Stimulated activated CD8-positive, alpha-beta memory T cell treated with anti-CD3 and anti-CD28 coated beads, Interleukin-7, amount 100 ng/mL, for 4 hours (primary cell): ENCODE measurements at places on chromosomes 16 and 17.

- DNase-seq: no peak
Observed at GRCh38 chr17:40344421-40345160, 19.9 kb downstream of the GJD3 start.

- no peak for DNase-seq
Observed at GRCh38 chr17:39225308-39225958, at the start of gene STAC2. Gene STAC2, minus strand, starts transcription at chr17:39225945. Its CDS starts 443 bp downstream, at chr17:39225502.

DNA sequence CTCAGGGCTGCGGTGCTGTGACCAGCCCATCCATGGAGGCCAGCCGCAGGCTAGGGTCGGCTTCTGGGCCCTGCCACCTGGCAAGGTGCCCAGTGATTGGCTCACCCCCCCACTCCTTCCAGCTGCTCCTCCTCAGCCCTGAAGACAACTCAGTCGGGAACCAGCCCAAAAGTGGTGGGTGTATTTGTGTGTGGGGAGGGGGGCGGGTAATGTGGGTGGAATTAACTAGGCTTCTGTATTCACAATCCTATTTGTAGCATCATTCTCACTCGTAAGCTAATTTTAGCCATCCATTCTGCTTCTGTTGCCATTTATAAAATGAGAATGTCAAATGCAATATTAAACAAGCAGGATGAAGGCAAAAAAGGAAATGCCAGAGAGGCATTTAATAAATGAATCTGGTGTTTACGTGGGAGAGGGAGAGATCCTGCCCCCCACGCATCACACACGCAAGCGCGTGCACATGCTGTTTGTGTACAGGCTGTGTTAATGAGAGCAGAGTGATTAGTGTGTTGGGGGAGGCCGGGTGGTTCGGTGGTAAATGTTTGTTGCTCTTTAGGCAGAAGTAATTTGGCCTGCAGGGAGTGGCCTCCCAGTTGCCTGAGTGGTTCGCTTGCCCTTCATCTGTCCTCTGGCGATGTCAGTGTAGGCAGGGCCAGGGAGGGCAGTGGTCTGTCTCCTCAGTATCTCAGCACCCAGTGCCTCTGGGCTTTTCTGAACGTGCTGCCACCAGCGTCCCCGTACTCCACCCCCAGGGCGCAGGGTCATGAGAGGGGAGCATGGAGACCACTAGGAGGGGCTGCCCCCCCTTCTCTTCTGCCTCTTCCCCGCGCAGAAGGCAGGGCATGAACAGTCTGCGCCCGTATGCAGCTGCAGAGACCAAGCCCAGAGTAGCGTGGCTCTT is 140.1 kb downstream of the CCDC182 start:
- no peak for DNase-seq

DNA sequence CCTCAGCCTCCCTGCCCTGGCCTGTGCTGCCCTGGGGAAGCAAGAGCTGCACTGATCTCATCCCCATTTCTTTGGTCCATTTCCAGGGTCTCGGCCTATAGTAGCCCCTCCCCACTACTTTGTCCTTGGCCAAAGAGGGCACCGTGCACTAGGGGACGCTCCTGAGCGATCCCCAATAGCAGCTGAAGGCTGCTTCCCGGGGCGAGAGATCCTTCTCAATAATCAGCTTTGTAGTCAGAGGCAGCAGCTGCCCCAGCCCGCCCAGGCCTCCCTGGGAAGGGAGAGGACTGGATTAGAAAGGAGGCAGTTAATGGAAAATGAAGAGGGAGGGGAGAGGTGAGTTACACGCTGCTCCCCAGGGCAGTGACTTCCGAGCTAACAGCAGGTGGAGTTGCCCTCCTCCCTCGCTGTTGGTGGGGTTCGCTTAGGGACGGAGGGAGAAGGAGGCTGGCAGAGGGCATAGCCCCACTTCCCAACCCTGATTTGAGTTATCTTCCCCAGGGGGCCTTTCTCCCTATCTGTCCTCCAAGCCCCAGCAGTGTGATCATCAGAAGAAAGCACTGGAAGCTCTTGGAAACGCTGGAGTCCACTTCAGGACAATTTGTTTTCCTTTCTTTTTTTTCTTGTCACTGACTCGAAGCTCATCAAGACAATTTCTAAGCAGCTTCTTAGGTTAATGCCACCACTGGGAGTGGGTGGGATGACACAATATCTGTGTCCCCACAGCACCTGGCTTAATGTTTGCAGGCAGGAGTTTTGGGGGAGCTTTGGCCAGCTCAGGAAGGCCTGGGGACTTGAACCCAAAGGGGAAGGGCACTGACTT is 2.6 kb downstream of the MXRA7 start:
- no peak for DNase-seq

- DNase-seq: no peak
Observed at GRCh38 chr16:31714903-31715504, 158.6 kb upstream of the ZNF267 start.

DNA sequence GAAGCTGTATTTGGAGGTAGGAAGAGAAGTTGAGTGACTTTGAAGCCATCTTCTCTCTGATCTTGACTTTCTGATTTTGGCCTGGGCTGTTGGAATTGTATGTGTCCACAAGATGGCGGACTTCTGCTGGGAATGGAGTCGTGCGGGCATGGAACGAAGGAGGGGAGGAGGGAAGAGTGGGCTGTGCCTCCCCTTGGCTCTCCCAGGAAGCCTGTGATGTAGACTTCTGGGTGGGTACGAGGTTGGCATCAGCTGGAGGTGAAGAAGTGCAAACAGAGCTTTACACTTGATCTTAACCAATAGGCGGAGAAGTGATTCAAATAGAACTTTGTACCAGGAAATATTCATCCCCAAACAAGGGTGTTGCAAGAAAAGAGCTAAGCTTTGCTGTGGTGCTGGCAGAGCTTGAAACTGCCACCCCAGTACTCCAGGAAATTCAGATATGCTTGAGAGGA is 7.4 kb upstream of the TMEM220 start:
- no peak for DNase-seq

GRCh38 chr17:79401704-79402674 is 208.9 kb downstream of the RBFOX3 start:
- no peak for DNase-seq

GRCh38 chr16:397135-397661 is at the start of gene NME4:
Gene NME4, plus strand, starts transcription at chr16:397199. Its CDS starts 24 bp downstream, at chr16:397223.
- DNase-seq: no peak

GRCh38 chr16:57802341-57803133 is at the start of gene KIFC3:
Gene KIFC3, minus strand, starts transcription at chr16:57802491. Its CDS starts 4,248 bp downstream, at chr16:57798243.
- DNase-seq: peak; percentile 78

- DNase-seq: no peak
Observed at GRCh38 chr17:77618173-77618572, 340.3 kb upstream of the TNRC6C start.

DNA sequence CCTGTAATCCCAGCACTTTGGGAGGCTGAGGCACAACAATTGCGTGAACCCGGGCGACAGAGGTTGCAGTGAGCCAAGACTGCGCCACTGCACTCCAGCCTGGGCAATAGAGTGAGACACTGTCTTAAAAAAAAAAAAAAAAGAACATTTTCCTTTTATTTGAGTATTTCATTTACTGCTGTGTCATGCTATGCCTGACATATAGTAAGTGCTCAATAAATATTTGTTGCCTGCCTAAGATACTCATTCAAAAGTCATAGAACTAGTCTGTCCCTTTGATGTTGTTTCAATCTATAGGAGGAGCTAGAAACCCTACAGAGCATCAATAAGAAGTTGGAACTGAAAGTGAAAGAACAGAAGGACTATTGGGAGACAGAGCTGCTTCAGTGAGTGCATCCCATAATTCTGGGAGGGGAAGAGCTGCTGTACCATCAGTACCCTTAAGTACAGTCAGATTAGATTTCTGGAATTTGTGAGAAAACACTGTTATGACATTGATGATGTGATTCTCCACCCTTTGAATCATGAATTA is 20.0 kb downstream of the CALCOCO2 start:
- DNase-seq: no peak

DNA sequence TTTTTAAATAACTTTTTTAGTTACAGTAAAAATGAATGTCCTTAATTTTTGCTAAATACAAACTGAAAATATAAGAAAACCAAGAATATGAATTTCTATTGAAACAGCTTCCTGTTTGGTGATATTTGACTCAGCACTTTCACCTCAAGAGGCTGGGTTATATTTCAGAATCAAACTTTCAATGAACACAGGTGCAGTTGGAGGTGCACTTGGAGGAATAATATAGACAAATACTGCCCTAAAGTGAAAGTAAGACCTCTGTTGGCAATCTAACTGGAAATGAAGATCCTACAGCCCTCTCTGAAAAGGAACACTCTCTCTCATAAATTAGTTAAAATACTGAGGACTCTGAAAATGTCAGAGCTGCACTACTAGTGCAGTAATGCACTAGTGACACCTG is 106.2 kb downstream of the BRIP1 start:
- DNase-seq: no peak

- peak; percentile 27 for DNase-seq
Observed at GRCh38 chr17:39617446-39618245, 9.1 kb upstream of the PPP1R1B start.

- no peak for DNase-seq
Observed at GRCh38 chr17:14621826-14622614, 321.1 kb downstream of the HS3ST3B1 start.

- peak; percentile 19 for DNase-seq
Observed at GRCh38 chr16:22318690-22319358, 21.6 kb downstream of the POLR3E start.

GRCh38 chr16:79929260-79929965 is 328.9 kb upstream of the MAF start:
- DNase-seq: no peak

DNA sequence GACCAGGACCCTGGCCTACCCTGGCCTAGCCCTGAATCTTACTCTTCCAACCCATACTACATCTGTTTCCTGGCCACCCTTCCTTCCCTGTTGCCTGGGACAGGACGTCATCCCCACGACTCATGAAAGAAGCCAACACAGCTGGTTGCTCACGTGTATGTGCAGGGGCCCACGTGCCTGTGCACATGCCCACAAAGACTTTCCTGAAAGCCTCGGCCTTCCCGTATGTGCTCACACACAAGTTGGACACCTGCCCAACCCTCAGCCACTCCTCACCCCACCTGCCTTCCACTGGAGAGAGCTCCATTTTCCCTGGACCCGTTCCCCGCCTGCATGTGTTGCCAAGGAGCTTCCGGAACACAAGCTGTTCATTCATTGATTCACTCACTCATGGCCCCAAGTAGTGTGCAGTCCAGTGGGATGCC is 7.0 kb downstream of the PLXDC1 start:
- DNase-seq: no peak

GRCh38 chr17:78166416-78166815 is 2.0 kb upstream of the SYNGR2 start:
- DNase-seq: no peak

DNA sequence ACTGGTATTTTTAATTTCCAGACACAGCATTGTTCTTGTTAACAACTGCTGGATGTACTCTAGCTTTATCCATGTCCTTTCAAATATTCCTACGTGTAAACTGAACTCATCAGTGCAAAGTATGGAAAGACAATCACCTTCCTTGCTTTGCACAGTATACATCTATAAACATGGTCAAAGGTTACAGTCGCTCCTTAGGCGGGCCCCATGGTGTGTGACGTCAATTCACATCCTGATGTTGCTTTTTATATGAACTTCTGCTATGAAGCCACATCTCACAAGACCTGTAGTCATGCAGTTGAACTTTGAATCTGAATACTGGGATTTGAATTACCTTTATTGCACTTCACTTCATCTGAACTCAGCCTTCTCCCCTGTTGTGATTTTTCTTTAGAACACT is 447.6 kb upstream of the PSMD7 start:
- no peak for DNase-seq

DNA sequence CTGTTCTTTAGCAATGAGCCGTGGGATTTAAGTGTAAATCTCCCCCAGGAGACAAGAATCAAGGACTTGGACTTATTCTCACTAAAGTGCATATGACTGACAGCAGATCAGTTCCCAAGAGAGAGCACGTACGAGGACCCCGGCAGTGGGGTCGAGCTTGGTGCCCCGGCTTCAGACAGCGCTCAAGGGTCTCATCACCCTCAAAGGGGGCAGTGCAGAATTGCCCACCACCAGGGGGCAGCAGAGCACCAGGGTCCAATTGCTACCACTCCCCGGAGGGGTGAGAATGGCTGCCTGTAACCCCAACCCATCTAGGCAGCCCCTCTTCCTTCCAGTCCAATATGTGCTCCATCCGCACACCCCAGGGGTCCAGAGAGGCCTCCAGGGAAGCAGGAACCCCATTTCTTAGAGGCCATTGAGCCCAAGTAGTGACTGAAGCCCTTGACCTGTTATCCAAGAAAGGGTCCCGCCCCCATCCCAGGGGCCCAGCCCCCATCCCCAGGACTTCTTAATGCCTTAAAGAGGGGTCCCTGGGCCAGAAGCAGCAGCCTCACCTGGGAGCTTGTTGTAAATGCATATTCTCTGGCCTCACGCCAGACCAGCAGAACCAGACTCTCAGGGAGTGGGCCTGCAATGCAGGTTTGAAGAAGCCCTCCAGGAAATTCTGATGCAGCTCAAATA is 86.1 kb downstream of the ZDHHC7 start:
- peak; percentile 35 for DNase-seq

DNA sequence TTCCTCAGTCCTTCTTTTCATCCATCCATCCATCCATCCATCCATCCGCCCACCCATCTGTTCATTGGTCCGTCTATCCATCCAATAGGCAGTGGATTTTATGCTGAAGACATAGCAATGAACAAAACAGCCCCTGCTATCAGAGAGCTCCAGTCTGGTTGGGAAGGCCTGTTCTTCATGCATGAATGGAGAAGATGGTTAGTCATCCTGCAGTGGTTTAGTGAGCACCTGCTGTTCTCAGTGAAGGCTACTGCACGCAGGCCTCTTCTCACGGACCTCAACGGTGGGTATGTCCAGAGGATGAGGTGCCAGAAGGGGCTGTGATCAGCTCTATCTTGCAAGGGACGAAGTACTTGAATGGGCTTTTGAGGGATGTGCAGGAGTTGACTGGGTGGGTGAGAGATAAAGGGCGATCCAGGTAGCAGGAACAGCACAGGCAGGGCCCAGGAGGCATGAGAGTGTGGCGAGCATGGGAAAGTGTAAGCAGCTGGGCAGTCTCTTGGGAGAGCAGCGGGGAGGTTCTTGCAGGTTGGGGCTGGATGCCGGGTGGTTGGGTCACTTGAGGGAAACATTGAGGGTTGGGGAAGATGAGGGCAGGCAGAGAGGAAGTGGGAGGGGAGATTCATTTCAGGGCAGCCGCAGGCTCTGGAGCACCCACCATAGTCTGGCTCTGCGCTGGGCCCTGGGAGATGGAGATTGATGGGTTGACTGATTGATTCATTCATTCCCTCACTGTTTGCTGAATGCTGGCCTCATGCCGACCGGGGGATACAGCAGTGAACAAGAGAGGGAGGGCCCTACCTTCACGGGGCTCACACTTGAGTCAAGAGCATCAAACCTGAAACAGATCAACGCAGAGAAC is 115.0 kb upstream of the CIBAR2 start:
- no peak for DNase-seq

DNA sequence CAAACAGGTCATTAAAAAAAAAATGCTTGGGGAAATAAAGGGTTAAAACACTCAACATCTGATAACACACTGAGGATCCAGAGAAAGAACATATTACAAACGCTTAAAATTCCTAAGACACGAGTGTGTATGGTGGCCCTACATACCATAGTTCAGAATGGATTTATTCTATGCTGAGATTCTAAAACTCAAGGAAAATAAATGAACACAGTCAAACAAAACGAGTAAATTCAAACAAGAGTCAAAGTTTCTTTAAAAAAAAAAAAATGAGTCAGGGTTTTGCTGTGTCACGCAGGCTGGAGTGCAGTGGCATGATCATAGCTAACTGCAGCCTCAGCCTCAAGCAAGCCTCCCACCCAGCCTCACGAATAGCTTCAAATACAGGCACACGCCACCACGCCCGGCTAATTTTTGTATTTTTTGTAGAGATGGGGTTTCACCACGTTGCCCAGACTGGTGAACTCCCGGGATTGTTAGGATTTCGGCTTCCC is 17.4 kb downstream of the CRK start:
- no peak for DNase-seq
